ENCODE measurements at places on chromosomes 5 and 9. TPM values are rescaled to one million over a fixed set of nuclear protein-coding genes. Genes with fewer than 3 reads are reported as not detected.

DNA sequence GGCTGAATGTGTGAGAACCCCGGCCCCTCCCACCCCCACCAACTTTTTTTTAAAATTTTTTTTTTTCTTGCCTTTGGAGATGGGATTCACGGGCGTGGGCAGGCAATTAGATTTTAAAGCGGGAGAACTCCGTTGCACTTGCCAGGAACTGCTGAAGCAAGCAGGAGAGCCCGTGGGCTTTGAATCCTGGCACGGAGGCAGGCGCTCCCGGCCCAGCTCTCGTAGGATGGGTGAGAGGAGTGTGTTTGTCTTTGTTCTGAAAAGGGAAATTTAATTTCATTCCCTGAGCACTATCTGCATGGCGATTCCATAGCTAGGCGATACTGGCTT is 54.3 kb upstream of the BOD1 start:
- DNase-seq: no peak

DNA sequence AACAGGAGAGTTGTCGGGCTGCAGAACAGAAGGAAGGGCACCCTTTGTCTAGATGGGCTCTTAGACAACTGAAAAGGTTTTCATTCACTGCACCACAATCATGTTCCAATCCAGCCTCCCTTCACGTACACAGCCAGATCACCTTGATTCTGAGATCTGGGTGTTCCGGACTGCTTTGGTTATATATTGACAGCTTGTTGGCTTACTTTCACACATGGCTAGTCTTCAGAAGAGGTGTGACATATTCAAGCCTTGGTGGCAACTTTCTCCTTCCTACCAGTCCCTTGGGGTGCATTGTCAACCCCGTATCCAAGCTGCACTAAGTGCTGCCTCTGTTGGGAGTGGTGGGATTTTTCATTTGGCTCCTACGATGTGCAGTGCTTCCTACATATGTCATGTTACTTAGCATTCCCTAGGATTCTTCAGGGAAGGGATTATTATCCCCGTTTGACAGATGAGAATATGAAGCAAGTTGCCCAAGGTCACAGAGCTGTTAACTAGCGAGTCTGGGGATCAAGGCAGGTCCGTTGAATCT is 100.6 kb downstream of the LIFR start:
- no peak for DNase-seq

DNA sequence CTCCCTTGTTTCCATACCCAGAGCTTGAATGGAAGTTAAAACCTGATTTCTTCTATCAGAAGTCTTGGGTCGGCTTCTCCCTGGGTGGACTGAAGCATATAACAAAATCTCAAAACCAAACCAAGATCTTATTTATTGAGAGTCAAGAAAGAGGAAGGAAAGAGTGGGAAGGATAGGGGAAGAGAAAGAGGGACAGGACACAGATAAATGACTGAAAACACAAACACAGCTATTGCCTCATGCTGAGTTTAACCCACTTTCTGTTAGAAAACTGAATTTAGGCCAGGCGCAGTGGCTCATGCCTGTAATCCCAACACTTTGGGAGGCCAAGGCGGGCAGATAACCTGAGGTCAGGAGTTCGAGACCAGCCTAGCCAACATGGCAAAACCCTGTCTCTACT is 92.9 kb downstream of the PALM2AKAP2 start:
- DNase-seq: no peak

GRCh38 chr5:33934176-33934575 is 2.0 kb upstream of the RXFP3 start:
- no peak for DNase-seq

- DNase-seq: no peak
Measured at GRCh38 chr9:83183621-83184020, 120.7 kb upstream of the RASEF start.

- no peak for DNase-seq
Measured at GRCh38 chr9:77841739-77842386, 189.7 kb downstream of the GNAQ start.

DNA sequence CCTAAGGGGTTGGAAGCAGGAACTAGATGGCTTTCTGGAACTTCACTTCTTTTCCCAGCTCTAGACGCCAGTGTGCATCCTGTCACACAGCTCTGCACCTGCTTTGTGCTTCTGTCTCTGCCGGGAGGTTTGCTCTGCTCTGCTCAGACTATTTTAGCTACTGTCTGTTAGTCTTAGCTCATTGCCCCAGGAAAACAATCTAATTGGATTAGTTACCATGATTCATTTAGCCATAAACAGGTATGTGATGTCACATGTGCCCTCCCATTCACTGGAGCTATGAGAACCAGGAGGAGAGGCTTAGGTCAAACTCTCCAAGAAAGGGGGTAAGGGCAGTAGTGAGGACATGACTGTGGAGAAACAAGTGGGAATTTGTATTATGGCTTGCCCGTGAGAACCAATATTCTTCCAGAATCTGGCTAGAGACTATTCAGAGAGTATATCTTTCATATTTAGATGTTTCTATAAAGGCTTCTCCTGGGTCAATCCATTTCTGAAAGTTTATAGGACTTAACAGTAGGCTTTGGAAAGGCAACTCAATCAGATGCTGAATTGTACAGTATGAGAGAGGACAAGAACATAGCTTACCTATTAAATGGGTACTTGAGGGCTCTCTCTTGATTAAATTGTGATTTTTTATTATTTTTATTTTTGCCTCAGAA is 22.4 kb upstream of the NREP start:
- DNase-seq: no peak

DNA sequence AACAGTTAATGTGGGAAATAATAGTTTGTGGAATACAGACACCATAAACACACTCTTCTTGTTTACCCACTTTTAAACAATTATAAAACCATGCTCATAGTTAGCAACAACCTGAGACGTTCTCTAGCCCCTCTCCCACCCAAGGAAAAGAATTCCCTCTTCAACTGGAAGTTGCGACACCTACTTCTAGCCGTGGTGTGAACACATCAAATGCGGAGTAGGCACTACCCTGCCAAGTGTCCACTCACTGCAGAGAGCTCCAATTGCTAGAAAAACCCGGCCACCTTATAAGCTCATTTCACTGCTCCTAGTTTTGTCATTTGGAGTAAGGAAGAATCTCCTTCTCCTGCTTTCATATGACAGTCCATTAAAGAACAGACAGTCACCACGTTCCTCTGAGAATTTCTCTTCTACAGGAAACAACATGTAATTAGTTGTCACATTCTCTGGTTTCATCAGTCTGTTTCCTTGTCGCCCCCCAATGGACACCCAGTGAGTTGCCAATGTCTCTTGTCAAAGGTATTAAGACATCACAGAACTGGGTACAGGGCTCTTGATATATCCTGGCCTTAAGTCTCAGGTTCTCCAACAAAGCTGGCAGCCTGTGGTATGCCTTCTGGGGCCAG is 47.3 kb downstream of the PRLR start:
- DNase-seq: peak; percentile 68

GRCh38 chr9:134065612-134066419 is 2.0 kb downstream of the BRD3 start:
- peak; percentile 65 for DNase-seq

GRCh38 chr5:93192087-93192486 is 388.9 kb downstream of the NR2F1-AS1 start:
- DNase-seq: no peak

DNA sequence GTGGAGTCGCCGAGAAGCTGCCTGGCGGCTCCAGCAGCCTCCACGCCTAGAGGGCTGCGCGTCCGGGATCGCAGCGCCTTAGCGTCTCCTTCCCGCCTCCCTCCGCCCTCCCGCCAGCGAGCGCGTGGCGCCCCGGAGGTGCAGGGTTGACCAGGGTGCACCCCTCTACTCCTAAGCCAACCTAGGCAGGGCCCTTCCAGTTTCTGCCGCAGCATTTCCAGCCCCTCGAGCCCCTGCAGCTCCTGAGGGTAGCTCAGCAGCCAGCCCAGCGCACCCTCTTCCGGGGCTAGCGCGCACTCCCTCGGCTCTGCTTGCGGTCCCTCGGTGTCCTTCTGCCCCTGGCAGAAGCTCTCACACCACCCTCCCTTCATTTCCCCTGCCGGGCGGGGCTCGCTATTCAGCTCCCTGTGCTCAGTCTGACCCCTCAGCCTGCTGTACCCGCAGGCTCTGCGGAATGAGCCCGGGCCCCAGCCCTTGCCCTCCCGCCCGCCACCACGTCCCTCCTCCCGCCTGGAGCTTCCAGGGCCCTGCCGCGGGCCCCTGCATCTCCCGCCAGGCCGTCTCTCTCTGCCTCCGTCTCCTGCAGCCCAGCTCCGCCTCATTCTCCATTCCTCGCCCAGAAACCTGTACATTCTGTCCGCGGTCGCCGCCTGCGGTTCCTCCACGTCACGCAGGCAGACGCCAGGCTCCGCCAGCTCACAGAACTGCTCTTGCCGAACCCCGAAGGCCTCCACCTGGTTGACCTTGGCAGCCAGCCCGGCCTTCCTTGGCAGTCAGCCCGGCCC is 61.8 kb downstream of the SPATA31C2 start:
- peak; percentile 94 for DNase-seq

DNA sequence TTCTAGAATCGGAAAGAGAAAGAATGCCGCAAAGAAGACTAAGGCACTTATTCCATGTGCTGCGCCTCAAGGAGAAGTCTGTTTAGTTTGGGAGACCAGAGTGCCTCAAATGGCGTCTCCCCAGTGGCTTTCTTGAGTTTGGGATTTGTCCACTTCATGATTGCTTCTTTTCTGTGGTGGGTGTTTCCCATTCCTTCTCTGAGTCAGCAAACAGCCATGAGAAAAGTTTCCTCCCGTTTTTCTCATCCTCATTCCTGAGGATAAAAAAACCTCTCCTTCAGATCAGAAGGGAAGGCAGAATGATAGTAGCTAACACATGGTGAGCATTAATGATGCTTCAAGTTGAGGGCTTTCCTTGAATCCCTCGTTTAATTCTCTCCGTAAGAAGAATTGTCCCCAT is 275.9 kb upstream of the WWC1 start:
- no peak for DNase-seq

DNA sequence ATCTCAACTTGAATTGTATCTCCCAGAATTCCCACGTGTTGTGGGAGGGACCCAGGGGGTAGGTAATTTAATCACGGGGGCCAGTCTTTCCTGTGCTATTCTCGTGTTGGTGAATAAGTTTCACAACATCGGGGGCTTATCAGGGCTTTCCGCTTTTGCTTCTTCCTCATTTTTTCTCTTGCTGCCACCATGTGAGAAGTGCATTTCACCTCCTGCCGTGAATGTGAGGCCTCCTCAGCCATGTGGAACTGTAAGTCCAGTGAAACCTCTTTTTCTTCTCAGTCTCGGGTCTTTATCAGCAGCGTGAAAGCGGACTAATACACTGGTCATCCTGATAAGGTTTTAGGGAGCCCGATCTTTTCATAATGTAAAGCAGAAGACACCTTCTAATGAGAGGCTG is 687.0 kb upstream of the FTMT start:
- no peak for DNase-seq

GRCh38 chr5:133109655-133110483 is 58.1 kb downstream of the HSPA4 start:
- peak; percentile 36 for DNase-seq

GRCh38 chr9:23682352-23682751 is 143.7 kb downstream of the ELAVL2 start:
- no peak for DNase-seq

DNA sequence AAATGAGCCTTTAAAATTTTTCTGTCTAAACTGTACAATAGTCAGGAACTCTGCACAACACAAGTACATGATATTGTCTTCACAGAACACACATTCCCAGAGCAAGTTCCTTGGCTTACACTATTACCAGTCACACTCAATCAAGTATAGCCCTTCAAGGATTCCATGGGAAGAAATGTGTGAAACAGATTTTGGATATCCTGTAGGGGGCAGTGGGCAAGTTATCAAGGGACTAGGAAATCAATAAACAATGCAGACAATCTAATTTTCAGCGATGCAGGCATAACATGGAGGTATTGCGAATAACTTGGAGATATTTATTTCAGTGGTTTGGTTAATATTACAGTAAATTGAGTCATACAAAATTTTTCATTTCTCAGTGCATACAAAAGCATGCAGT is 1171.5 kb upstream of the NUDT12 start:
- DNase-seq: no peak

- no peak for DNase-seq
Measured at GRCh38 chr5:61631438-61631941, 299.4 kb downstream of the ZSWIM6 start.

DNA sequence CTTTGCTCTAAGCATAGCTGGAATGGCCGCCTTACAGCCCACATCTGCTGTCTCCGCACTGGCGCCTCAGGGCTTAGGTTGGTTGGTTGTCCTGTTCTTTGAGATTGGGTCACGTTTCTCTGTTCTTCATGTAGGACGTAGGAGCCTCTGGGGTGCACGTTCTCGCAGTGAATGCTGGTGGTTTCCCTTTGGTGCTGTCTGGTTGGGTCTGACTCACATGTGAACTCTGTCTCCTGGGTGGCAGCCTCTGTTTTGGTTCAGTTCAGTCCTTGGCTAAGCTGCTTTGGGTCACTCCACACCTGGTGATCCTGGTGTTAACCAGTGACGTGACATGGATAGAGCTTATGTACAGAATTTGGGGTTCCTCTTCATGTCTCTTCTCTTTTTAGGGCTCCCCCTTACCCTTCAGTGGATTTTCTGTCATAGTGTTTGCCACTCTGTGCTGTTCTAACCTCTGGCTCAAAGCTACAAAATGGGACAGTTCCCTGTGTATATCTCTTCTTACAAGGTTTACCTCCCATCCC is 12.6 kb upstream of the LPCAT1 start:
- DNase-seq: peak; percentile 46

DNA sequence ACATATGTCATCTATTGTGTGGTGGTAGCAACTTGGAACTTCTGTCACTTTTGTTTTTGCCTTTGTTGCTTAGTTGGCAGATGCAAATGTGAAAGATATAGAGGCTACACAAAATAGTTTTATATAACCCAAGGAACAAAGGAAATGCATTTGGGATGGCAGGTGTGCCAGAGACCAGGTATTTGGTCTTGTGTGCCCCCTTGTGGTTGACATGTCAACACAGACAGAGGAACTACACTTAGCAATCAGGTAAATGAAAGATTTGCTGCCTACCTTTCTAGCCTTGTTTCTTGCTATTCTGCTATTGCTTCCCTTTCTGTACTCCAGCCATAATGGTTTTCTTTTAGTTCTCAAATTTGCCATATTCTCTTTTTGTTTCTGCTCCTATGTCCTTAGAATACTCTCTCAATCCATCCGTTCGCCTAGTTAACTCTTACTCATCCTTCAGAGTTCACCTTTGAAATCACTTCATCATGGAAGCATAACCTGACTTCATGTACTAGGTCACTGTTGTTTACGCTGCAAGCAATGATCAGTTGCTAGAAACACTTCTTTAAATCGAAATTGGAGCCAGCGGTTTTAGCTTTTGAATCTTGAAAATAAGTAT is 119.5 kb downstream of the TRPM3 start:
- DNase-seq: no peak

GRCh38 chr9:103586721-103587120 is 507.4 kb upstream of the SMC2 start:
- no peak for DNase-seq

The SLC6A7 gene
- total RNA-seq: 15.7 TPM

The MEIKIN gene
- total RNA-seq: not detected

The ADAMTS2 gene
- total RNA-seq: 10.6 TPM

The SLC46A2 gene
- not detected for total RNA-seq

The EIF4EBP3 gene
- total RNA-seq: not detected

The ABHD17B gene
- total RNA-seq: 39.1 TPM

The LECT2 gene
- not detected for total RNA-seq

The LCP2 gene
- 139 TPM for total RNA-seq

All from Peyer's patch (tissue), 4 donors.